ENCODE measurements at places on chromosomes 1 and 21.

GRCh38 chr1:20358761-20359263 is 68.1 kb downstream of the VWA5B1 start:
- no peak for DNase-seq

- DNase-seq: no peak
Observed at GRCh38 chr1:93556291-93556690, 108.4 kb downstream of the FNBP1L start.

DNA sequence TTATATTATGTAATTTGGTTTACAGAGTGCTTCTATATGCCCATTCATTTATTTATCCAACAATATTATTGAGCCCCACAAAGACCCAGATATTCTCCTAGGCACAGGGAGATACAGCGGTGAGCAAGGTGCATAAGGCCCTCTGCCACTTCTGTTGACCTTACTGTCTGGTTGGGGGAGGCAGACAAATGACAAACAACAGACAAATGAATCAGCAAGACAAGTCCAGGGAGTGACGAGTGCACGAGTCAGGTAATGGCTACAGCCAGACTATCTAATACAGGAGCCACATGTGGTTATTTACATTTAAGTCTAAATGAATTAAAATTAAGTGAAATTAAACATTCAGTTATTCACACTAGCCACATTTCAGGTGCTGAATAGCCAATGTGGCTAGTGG is 22.0 kb upstream of the BCAR3 start:
- no peak for DNase-seq

- DNase-seq: no peak
Observed at GRCh38 chr1:180937624-180938225, 25.0 kb downstream of the KIAA1614 start.

GRCh38 chr1:239682960-239683359 is 296.6 kb downstream of the CHRM3 start:
- no peak for DNase-seq

DNA sequence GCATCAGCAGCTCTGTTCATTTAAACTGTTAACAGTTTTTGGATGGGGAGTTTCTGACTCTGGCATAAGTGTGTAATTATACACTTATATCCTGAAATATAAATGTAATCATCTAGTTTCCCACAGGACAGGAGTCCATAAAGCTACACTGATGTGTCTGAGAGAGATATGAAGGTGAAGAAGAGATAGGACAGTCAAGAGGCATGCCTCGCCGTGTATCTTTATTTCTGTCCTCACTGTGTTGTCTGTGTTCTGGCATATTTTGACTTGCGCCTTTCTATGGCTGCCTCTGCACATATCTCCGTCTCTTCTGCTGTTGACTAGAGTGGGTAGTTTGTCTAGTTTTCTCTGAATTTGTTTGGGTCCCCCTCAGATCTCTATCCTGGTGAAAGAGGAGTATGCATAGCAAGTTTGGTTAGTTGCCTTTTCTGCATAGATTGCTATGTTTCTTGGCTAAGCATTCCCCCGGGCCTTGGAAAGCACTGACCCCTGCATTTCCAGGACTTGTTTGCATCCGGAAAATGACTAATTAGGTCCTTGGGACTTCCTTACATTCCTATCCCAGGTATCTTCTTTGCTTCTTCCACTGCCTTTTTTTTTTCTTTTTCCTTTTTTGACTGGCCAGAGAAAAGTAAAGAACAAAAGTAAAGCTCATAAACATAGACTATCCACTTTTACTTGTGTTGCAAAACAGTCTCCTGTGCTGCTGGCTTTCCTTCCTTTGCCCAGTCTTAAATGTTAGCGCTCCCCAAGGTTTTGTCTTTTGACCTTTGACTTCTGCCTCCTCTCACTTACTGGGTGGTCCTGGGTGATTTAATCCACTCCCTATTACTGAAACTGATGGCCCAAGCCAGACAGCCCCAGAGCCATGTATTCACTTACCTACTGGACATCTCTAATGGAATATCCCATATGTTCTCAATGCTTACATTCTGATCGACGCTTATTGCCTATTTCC is 27.6 kb upstream of the CNN3 start:
- DNase-seq: no peak

- DNase-seq: no peak
Observed at GRCh38 chr1:4019147-4019521, 119.1 kb upstream of the C1orf174 start.

DNA sequence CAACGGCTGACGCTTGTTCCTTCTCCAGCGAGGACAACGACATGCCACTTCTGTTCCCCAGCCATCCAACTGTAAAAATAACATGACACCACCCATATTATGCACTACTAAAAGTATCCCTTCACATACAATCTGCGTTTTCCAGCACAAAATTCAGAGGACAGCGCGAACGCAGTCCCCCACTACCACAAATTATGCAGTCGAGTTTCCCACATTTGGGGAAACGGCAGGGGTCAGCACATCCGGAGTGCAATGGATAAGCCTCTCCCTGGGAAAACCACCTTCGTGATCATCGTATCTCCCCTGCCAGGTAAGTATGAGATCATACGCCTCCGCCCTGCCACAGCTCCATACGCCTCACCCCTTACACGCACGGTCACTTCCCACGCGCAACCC is 120.9 kb downstream of the PPIAL4G start:
- no peak for DNase-seq

- no peak for DNase-seq
Observed at GRCh38 chr1:208158640-208159554, 85.3 kb downstream of the PLXNA2 start.

DNA sequence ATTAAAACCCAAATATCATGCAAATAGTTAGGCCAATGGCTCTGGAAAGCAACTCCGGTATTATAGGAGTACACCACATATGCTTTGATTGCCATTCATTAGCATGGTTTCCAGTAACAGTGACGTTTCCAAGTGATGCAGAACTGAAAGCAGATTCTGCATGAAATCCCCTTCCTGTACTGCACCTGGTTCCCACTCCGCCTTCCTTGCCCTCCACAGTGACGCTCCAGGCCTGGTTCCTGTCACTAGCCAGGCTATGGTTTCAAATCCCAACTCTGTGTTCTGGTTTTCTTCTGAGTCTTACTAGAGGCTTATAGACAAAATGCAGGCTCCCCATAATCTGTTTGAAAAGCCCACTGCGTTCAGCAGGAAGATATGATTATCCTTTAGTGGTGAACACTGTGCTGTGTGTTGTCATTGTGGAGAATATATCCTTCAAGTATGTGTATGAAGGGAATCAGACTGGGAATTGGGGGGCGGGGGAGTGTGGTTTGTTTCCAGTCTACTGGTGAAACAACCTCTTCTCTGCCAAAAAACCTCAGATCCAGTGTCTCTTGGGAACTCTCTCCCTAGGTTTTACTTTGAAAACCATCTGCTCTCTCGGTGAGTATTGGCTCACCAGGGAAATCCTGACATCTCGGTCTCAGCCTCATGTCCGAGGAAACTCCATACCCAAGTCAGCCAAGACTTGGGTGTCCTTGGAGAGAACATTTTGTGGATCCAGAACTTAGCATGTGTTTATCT is 78.7 kb downstream of the TYW3 start:
- DNase-seq: no peak

- no peak for DNase-seq
Observed at GRCh38 chr1:17679856-17680255, 75.3 kb upstream of the ACTL8 start.

- no peak for DNase-seq
Observed at GRCh38 chr1:55194851-55195250, 20.3 kb downstream of the USP24 start.

DNA sequence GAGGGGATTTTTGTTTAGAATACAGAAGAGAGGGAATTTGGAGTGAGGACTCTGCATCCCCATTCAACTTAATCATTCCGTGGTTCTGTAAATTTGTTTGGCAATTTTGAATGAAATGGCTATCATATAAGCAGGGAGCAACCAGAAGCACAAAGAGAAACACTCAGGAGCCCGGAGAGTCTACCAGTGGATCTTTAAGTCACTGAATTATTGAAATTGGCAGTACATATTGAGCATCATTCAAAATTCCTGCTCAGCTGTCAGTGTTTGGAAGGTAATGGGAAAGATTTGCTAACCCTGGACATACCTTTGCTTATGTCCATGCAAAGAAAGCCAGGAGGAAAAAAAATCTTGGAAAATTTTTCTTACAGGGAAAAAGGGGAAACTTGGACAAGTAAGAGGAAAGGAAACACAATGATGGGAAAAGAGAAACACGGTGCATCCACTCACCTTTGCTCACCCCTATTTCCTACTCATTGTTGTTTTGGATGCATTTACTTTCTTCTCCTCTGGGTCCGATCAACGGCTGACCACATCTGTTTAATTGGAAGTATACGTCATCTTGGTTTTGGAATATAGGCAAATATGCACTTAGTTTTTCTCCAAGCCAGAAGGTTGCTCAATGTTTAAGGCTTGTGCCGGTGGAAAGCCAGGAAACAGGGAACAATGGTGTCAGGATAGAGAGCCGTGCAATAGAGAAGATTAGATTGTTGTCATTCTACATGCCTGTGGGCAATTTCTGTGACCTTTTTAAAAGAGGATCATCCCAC is 243.0 kb upstream of the LYPLAL1 start:
- DNase-seq: no peak

DNA sequence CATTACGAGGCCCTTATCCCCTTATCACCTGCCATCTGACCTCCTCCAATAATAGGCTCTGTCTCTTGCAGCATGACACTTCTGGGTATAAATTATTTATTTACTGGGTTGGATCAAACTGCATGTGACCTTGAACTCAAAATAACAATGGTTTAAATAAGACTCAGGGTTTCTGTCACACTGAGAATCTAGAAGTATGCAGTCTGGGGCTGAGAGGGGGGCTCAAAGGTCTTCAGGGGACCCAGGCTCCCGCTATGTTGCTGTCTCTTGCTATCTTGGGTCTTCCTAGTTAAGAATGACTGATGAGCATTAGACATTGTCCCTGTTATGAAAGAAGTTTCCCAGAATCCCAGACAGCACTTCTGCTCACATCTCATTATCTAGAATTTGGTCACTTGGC is 133.5 kb downstream of the URB2 start:
- no peak for DNase-seq

DNA sequence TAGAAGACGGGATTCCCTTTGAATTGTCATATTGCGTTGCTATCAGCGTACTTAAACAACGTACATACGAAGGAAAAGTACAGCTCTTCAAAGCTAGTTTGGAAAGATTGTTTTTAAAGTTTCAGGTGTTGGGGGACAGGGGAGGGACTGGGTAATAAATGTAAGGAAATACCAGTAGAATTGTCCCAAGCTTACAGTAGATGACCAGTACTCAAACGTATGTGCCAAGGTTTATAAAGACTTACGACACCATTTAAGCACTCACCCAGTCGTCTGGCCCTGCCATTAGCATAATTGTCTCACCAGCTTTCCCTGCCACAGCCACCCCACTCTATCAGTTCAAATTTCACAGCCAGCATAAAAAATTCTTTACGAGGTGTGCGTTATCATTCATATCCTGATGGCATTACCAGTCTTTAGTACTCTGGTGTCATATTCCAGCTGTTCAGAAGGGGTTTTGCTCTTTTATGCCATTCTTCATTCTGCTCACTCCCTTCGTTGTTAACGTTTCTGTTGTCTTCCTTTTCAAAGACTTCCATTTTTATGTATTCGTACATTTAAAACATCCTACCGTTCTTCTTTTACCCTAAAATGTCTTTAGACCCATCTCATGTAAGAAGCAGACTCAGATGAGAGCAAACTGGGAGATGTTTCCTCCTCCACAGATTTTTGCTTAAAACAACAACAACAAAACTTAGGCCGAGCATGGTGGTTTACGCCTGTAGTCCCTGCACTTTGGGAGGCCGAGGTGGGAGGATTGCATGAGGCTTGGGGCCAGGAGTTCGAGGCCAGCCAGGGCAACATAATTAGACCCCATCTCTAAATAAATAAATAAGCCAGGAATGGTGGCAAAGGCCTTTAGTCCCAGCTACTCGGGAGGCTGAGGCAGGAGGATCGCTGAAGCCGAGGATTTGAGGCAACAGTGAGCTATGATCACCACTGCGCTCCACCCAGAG is 1.0 kb upstream of the HP1BP3 start:
- DNase-seq: no peak

DNA sequence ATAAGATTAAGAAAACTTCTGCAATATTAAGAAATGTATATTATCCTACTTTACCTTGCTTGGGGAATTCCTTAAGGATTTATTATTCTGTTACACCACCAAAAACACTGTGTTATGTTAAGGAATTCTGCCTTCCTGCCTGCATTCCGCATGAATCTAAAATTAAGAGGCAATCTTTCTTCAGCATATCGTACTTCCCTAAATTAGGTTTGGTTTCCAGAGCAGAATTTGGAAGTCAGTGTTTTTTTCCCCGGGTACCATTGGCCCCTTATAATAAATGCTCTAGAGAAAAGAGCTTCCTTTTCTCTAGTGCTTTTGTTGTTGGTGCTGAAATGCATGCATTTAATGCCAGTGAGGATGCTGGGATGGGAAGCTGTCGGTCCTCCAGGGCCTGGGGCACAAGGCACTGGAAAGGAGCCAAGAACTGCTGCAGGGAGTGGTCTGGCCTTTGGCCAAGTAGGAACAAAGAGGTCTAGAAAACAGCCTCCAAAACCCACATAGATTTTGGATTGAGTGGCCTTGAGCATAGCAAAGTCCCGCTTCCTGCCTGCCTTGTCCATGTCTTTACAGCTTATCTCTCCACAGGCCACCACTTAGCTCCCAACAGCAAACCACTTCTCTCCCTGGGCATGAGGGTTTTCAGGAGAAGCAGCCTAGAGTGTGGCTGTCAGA is 69.9 kb downstream of the RRAGC start:
- DNase-seq: no peak

- no peak for DNase-seq
Observed at GRCh38 chr1:223079498-223079897, 63.5 kb downstream of the TLR5 start.

DNA sequence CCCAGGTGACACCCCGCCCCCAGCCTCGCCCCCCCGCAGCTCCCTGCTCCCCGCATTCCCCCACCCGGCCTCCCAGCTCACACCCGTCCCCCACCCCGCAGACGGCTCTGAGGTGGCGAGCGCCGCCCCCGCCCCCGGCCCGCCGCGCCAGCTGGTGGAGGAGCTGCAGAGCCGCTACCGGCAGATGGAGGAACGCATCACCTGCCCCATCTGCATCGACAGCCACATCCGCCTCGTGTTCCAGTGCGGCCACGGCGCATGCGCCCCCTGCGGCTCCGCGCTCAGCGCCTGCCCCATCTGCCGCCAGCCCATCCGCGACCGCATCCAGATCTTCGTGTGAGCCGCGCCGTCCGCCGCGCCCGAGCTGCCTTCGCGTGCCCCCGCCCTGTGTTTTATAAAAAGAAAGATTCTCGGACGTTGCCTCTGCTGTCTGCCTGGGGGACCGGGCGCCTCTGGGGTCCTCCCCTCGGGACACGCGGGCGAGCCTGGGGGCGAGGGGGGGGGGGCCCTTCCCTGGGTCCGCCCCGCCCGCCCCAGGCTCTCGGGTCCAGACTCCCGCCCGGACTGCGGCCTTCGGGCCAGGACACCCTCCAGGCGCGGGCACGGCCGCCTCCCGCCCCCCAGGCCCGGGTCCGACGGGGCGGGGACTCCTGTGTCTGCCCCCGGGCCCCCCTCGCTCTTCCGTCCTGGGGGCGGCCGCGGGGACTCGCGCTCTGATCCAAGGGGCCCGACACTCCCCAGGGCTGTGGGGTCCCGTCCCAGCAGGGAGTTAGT is 1.6 kb upstream of the MMP23B start:
- DNase-seq: peak; percentile 97

Measured in activated naive CD8-positive, alpha-beta T cell treated with anti-CD3 and anti-CD28 coated beads, Interleukin-2, amount 10 ng/mL, durations not matched to agents 7 days and 5 days (primary cell).